ENCODE measurements at places on chromosomes 16 and 17.

GRCh38 chr17:4780325-4780955 is 5.7 kb downstream of the VMO1 start:
- no peak for DNase-seq

- no peak for DNase-seq
Observed at GRCh38 chr17:11135819-11136218, 105.2 kb upstream of the SHISA6 start.

GRCh38 chr16:84062734-84063640 is 20.4 kb upstream of the SLC38A8 start:
- peak; percentile 51 for DNase-seq

- no peak for DNase-seq
Observed at GRCh38 chr16:60776281-60776680, 1260.0 kb downstream of the CDH8 start.

GRCh38 chr17:21146362-21147015 is 19.7 kb downstream of the DHRS7B start:
- no peak for DNase-seq

- no peak for DNase-seq
Observed at GRCh38 chr16:29290631-29291247, 115.8 kb downstream of the NPIPB11 start.

DNA sequence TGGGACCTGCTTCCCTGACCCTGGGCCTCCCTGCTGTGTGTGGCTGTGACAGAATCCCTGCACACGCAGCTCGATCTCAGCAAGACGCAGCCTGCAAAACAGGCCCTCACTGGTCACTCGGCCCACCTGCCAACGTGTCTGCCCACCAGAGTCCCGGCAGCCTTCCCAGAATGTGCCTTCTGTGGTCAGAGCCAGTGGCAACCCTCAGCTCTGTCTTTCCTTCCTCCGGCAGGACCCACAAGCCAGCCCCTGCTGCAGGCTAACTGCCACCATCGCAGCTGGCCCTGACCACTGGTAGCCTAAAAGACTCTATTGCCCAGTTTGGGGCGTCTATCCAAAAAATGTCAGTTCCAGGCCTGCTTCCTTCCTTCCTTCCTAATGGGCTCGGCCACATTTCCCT is 83.2 kb downstream of the LITAF start:
- no peak for DNase-seq

DNA sequence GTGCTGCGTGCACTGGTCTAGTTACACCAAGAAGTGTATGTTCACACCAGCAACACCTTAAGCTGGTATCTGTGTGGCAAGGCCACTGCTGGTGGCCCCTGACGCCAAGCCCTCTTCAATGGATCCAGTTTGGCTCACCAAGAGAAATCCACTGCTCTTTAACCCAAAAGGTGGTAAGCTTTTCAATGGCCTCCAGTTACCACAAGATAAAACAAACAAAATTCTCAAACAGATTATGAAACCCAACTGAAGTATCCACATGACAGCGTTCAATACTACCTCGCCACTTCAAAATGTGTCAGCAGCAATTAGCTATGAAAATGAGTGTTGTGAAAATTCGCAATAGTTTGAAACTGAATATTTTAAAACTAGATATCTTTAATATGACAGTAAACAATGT is 96.5 kb upstream of the AKTIP start:
- no peak for DNase-seq

GRCh38 chr16:72936408-72936807 is 111.5 kb downstream of the ZFHX3 start:
- no peak for DNase-seq

- no peak for DNase-seq
Observed at GRCh38 chr17:43030137-43030767, 5.2 kb downstream of the RND2 start.

GRCh38 chr17:36500745-36501225 is 14.3 kb downstream of the ZNHIT3 start:
- DNase-seq = no peak

DNA sequence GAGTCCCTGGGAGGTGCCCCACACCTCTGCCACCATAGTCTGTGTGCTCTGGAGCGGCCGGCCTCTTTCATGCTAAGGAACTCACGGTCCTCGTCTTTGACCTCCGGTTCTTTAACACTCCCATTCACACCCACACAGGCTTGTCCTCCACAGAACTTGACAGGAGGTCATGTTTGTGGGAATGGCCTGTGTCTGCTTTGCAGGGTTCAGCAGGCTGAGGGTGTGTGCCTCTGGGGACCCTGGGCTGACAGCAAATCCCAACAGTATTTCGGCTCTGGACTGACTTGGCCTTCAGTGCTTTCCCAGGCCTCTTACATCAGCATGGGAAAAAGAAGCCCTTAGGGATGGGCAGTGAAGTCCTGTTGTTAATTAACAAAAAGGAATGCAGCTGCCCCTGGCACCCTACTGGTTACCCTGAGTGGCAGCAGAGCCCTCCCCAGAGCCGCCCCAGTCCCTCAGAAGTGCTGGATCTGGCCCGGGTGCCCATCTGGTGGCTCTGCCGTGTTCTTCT is 35.4 kb upstream of the ADORA2B start:
- no peak for DNase-seq

- DNase-seq = no peak
Observed at GRCh38 chr17:48593126-48593829, at the start of gene HOXB5. Gene HOXB5 (minus strand): TSS chr17:48593779. CDS start chr17:48593682, 97 bp downstream.

GRCh38 chr17:17738901-17739300 is 57.6 kb downstream of the RAI1 start:
- DNase-seq = no peak

GRCh38 chr17:57401556-57402488 is 145.5 kb downstream of the MSI2 start:
- no peak for DNase-seq

DNA sequence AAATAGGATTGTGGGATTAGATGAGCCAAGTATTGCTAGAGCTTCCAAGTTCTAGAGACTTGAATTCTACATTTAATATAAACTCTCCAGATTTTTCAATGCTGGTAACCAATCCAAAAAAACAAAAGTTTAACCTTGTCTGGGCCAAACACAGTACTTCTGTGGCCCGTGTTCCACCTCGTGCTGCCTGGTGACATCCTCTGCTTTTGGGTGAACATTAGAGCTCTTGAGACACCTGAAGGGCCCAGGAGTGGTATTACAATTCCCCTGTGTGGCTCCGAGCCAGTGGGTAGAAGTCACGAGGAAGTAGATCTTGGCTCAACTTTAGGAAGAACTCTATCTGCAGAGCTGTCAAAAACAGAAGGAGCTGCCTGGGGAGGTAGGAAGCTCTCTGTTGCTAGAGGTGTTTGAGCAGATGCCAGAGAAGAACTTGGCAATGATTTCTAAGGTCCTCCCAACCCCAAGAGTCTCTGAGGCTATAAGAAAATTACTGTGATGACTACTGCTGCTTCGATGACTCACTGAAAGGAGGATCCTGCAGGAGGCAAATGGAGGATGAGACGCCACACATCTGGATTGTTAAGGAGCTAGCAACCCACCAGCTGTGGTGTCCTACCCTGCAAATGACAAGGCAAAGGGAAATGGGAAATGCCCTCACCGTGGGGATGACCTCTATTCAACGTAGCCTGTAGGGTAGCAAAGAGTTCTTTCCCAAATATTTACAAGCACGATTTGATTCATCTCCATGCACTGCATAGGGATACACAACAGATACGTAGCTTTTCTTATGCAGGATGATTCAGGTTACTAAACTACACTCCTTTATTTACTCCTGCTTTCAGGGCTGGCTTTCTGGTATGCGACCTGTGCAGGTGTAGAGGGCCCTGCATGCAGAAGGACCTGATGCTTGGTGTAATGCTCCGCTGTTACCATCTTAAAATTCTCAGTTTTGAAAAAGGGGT is 45.8 kb upstream of the GAS7 start:
- no peak for DNase-seq

DNA sequence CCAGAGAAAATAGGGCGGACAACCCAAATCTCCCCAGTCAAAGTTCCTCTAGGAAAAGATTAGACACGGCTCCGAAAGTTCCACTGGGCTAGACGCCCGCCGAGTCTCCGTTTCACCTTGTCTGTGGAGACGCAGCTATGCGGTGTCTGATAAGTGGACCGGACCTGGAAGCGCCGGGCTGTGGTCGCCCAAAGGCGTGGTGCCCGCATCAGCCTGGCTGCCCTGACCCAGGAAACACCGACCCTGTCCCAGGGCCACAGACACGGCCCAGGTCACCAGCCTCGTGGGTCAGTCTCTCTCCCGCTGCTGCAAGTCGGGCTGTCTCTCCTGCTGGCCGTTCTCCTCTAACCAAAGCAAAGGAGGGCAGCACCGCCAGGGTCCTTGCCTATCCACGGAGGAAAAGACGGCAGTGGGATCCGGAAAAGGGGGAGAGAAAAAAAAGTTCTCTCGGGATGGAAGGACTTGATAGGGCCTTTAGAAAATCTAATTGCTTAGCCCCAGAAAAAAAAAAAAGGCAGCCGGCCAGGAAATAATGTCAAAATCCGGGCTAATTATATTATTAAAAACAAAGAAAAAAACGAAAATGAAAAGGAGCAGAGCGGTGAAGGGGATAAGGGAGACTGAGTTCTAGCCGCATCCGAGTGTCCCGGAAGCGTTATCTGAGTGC is 13.9 kb upstream of the FOXF1 start:
- no peak for DNase-seq

DNA sequence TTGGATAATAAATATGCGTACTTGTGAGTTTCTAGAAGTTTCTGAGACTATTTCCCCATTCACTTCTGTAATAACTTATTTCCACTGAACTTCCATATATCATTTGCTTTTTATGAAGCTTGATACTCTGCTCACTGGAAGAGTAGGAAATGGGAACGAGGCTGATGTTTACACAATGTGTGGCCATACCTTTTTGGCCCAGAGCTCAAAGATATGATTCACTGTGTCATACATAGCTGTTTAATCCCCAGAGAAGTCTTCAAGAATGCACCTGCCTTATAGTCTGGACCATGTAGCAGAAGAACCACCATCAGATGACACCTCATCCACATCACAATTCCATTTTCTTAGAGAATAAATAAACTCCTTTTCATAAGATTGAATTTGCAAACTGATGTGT is 40.3 kb upstream of the TEKT3 start:
- no peak for DNase-seq

- DNase-seq = peak; percentile 11
Observed at GRCh38 chr16:74667255-74667700, 601 bp upstream of the RFWD3 start.

DNA sequence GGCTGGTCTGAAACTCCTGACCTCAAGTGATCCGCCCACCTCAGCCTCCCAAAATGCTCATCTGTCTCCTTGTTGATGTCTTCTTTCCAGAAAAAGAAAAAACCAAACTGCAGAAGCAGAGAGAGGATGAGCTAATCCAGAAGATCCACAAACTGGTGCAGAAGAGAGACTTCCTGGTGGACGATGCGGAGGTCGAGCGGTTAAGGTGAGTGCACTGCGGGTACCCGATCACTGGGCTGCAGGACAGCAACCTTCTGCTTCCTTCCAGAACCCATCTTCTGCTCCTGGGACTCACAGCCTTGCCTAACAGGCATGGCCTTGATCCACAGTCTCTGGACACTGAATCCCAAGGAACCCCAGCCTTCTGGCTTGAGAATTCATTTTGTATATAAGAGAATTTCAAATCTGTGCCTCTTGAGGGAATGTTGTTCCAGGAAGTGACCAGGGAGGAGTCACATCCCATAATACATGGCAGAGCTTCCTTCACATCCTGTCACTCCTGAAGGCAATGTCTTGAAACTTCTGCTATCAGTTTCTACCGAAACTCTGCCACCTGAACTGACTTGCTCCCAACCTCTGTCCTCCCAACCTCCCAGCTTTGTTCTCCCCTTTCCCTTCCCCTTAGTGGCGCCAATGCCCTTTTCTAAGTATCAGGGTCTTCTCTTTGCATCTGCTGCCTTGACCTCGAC is 61.7 kb downstream of the MARF1 start:
- DNase-seq = no peak

- no peak for DNase-seq
Observed at GRCh38 chr16:84795329-84796053, 24.3 kb upstream of the CRISPLD2 start.

GRCh38 chr17:18961634-18962493 is 9.9 kb downstream of the SLC5A10 start:
- DNase-seq = no peak

DNA sequence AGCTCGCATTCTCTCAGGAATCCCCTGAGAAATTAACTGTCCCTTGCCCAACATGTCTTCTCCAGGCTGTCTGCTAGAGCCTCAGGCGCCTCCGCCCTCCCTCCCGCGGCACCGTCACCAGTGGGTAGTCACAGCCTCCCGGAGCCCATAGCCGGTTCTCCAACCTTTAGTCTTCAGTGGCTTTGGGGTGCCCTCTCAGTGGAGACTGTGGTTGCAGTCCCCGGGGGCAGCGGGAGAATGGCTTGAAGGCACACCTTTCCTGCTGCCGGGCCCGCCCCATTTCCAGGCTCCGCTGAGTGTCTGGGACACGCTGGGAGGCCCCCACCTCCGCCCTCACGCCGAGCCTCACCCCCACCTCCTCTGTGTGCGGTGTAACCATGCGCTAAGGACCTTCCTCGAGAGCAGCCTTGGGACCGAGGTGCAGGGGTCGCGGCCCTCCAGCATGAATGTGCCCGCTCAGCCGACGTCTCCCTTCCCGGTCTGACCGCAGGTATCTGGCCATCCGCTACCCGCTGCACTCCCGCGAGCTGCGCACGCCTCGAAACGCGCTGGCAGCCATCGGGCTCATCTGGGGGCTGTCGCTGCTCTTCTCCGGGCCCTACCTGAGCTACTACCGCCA is 1.7 kb downstream of the GALR2 start:
- no peak for DNase-seq

DNA sequence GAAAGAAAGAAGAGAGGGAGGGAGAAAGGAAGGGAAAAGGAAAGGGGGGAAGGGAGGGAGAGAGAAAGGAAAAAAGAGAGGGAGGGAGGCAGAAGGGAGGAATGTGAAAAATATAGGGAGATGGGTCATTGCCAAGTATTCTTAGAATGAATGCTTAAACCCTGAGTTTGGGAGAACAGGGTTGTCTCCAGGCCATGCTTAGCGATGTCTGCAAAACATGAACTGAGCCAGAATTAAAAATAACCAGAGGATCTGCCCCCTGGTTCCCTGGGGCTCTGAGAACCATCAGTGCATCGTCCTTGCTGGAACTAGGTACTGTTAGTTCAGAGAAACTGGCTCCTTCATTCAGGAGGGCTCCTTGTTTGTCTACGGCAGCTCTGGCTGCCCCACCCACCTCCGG is 170.4 kb downstream of the IRX5 start:
- DNase-seq = no peak

GRCh38 chr17:68600067-68600930 is 868 bp downstream of the FAM20A start:
- no peak for DNase-seq

- DNase-seq = no peak
Observed at GRCh38 chr16:57029161-57030160, 40.1 kb downstream of the NLRC5 start.
